ENCODE measurements at places on chromosomes 5 and 9.

- no peak for DNase-seq
Observed at GRCh38 chr9:107989099-107989498, 499.5 kb upstream of the KLF4 start.

GRCh38 chr9:132147331-132147730, 14.5 kb upstream of the NTNG2 start:
- DNase-seq, result no peak

DNA sequence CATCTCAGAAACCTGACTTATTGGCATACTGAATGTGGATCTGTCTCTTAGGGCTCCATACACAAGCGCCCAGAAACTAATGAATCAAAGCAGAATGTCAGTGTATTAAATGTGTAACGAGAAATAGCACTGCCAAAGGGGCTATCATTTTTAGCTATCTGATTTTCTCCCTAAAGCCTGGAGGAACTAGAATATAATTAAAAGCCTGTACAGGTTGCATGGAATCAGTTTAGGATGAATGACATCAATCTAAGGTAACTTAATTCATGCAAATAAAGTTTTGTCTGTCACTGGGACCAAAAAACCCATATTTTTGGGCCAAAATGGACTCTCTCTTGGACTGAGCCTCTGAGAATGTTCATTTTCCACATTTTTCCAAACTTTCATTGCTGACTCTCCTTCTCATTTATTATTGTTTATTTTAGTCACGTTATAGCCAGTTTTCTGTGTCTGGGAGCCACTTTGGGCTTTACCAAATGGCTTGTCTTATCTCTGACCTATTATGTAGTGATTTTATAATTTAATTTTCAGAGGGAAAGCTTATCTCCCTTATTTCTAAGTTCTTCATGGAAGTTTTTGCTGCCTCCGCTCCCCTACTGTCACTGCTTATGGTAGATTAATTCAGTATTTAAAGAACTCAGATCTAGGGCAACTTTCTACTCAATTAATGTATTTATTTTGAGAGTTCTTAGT, 47.0 kb downstream of the PRR16 start:
- DNase-seq, result no peak

GRCh38 chr5:153157156-153157555, 333.3 kb upstream of the GRIA1 start:
- no peak for DNase-seq

DNA sequence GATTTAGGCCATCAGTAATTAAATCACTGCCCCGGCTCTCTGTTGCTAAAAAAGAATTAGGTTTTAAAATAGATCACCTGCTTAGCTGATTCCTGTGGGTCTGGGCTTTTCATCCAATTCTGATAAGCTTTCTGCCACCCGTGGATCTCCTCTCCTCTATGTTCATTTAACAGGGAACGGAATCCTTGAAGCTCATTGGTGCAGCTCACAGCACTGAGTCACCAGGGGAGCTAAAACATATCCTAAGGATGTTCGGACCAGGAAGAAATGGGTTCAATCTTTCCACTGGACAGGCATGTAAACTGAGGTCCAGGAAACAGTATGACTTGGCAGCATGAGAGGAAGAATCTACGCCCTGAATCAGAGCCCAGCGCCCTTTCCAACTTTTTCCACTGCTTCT, 267.1 kb upstream of the GRIA1 start:
- no peak for DNase-seq

DNA sequence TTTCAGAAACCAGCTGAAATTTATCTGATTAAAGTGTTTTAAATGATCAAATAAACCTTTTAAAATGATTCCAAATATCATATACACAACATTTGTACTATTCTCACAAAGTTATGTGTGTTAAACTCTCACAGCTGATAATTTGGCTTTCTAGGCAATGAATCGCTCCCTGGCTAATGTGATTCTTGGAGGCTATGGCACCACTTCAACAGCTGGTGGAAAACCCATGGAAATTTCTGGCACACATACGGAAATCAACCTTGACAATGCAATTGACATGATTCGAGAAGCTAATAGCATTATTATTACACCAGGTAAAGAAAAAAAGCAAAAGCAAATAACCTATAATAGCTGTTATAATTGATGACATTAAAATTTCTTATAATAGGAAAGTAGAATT, 72.4 kb downstream of the NNT start:
- DNase-seq, result no peak

DNA sequence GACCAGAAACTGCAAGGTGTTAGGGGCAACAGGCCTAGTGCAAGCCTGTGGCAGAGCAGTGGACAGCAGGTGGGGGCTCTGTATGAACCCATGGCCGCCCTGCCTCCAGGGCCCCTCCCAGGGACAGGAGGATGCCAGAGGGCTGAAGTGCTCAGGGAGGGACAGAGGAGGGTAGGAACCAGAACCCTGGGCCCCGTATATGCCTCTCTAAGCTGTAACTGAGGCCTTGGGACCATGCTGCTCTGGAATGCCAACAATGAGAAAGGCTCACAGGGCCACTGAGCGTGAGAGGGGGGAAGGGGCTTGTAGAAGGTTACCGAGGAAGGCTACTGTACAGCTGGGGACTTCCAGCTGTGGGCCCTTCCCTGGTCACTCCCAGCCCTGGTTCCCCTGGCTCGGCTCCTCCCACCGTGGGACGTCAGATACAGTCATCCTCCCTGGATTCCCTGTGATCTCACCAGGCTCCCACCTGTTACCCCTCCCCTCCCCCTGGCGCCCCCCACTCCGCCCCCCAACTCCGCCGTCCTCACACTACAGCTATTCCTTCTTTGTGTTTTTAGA, 21.1 kb downstream of the AQP7 start:
- DNase-seq, result peak; percentile 21

DNA sequence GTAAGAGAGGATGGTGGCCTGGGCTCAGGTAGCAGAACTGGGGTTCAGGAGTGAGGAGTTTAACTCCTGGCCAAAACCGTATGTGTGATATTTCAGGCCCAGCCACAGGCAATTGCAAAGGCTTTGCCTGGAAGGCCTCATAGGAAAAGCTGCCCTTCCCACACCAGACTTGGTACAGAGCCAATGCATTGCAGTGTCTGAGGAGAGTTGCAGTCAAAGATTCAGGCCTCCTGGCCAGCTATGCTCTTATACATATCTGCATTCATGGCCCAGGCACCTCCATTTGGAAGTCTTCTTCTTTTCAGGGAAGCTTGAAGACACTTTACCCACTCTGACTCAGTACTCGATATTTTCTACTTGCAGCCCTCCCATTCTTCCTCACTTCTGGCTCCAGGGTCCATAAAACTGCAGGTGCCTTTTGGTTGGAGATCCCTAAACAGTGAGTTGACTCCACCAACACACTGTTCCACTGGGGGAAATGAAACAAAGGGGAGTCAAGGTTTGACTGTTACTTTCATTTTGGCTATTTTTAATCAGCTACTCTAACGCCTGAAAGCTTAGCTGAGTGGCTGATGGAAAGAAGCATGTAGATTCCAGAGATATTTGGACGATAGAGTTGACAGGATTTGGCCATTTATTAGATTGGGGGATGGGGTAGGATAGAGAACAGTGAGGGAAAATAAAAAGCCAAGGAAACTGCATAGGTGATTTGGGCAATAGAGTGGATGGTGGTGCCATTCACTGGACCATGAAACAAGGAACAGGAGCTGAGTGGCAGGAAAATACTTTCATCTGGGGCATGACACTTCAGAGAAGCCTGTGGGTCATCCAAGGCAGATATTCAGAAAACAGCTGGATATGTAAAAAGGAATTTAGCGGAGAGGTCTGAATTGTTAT, 30.6 kb upstream of the IL33 start:
- DNase-seq, result no peak

GRCh38 chr5:54401515-54401914, 54.0 kb upstream of the HSPB3 start:
- no peak for DNase-seq

DNA sequence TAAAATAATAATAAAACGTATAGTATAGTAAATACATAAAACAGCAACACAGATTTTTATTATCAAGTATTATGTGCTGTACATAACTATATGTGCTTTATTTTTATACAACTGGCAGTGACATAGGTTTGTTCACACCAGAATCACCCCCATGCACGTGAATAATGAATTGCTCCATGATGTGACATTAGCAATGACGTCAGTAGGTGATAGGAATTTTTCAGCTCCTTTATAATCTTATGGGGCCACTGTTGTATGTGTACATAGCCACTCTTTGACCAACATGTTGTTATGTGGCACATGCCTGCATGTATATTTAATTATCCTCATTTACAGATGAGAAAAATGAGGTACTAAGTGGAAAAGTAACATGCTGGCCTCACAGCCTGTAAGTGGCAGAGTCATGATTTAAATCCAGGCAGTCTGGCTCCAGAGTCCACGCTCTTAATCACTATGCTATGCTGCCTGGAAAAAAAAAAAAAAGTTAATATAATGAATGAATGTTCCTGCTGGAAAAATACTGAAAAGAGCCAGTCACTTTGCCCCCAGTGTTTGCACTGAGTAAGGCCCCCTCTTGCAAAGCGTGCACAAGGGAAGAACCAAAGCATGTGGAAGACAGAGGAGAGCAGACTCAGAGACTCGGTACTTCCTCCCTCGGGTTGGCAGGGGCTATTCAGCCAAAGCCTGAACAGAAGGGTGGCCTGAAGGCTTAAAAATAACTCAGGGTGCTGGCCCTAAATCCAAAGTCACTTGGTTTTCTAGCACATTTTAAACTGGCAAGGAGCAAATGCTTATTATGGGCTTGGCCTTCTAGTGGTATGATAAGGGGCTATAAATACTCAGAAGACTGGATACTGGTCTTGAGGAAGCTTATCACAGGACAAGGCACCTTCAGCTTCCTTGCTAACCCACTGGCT, 206.8 kb downstream of the GLIS3 start:
- DNase-seq, result no peak

DNA sequence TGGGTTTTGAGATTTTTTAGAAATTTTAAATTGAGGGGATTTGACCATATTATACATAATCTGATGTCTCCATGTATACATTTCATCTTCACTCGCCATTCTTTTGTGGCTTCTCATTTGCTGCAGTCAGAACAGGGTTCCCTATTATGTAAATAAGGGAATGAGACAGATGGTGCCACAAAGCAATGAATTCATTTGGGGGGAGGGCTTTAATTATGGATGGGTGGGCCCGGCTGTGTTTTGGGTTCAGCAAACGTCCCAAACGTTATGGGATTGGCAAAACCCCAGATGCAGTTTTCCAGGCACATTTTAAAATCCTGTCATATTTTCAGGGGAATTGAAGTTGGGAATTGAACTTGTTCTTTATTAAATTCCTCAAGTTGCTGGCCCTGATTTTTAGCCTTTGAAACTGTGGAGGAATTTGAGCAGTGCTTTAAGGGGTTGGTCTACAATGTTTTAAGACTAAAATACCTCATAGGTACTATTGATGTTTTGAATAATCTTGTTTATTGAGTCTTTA, 558.5 kb upstream of the ZNF462 start:
- DNase-seq, result no peak

DNA sequence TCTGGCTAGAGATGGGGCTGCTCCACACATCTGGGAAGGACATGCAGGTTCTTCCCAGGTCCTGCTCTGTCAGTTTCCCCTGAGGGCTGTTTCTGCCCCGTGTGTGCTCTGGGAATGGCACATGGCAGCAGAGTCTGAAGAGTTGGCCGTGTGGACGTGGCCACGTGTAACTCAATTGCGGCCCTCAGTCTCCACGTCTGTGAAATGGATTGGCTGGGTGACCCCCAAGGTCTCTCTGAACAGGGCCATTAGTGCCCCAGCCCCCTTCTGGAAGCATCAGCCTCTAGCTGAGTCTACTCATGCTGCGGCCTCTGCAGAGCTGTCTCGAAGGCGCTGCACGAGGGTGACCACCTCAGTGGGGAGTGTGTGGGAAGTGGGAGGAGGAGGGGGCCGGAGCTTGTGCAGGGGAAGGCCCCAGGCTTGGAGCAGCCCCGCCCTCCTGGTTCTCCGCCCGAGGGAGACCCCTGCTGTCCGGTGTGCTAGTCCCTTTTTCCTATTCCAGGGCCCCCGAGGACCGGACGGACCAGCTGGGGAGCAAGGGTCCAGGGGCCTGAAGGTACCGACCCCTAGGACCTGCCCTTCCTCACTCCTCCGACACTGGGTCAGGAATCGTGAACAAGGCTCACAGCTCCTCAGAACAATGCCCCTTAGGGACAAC, 58.9 kb upstream of the ORM1 start:
- no peak for DNase-seq

GRCh38 chr9:4397917-4398316, 92.4 kb upstream of the SLC1A1 start:
- DNase-seq, result no peak

GRCh38 chr5:8766448-8766847, 779.4 kb downstream of the SEMA5A start:
- DNase-seq, result no peak

DNA sequence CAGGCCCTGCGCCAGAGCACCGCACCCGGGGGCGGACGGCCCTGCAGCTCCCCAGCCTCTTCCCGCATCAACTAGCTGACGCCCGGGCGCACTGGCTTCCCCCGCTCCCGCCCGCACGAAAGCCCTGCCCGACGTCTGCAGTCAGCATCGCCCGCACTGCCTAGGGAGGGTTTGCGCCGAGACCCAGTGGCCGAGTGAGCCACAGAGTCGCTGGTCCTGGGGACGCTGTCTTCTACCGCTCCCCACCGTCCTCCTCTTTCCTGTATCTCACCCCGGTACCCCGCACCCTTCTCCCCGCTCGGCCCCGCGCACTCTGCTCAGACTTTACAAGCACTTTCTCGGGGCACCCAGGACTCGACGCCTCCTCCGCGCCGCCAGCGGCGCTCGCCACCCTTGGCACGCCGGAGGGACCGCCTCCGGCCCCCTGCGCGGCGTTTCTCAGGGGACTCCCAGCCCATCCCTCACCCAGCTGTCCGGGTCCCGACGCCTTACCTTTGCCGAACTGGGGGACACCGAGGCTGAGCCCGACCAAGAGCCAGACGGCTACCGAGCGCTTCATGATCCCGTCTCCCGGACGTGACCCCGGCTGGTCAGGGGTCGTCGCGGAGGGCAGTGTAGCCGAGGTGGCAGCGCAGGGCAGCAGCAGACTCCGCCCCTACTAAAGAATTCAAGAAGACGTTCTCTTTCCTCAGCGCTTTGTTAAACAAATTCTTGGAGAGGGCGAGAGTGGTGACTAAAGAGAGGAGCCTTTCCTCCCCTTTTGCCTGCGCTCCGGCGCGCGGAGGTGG, 670 bp downstream of the EDIL3 start:
- peak; percentile 38 for DNase-seq

GRCh38 chr9:97527626-97528528, 26.4 kb downstream of the TMOD1 start:
- DNase-seq, result no peak

GRCh38 chr5:173302546-173303155, 25.6 kb downstream of the STC2 start:
- peak; percentile 77 for DNase-seq

DNA sequence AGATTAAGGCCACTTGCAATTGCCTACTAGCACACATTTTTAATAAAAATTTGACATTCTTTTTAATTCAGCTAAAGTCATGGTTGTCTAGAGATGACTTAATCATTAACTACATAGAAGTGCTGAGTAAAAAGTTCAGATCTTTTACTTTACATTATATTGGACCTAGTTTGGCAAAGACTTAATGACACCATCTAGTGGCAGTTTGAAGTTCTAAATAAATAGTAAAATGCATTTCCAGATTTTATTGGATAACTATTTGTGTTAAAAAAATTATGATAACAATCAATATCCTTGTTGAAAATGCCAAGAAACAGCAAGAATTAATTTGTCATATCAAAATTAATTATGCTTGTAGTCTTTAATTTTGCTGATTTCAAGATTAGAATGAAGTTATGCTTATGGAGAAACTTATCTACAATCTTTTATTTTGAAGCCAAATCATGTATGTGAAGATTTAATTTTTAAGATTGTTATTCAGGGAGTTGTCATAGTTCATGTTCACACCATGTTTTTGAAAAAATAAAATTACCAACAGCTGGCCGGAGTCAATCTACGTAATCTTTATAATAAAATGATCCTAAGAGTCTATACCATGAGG, 69.6 kb upstream of the PJA2 start:
- no peak for DNase-seq

All from urothelium cell line (cell line).